ENCODE measurements at places on chromosomes 7 and 10.

- no peak for DNase-seq
Measured at GRCh38 chr7:77935652-77936348, 137.2 kb downstream of the PHTF2 start.

DNA sequence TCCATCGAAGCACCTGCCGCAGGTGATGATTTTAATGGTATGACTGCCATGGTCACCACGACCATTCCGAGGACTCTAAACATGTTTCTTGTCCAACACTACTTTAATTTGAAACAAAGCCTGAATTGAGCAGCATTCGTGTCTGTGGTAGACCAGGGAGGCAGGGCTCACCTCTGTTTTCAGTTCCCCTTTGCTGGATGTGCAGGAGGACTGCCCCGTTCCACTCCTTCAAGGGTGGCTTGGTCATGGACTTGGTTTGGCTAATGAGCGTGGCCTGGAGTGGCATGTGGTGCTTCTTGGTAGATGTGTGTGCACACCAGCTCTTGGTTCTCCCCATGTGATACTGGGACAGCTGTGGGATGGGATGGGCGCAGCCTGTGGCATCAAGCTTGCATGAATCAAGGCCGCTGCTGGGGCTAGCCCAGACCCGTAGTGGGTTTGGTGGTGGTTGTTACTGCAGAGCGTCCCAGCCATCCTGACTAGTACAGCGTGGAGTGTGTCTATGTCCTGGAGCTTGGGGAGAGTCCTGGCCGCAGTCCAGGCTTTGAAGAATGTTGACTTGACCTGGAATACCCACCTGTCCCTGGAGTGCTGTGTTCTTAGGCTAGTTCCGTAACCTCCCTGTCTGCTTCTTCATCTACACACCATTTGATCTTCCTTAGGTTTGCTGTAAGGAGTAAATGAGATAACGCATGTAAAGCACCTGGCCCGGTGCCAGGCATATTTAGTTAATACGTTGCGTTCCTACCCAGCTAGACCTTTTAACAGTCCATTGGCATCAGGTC lies 34.8 kb downstream of the MGMT start:
- peak; percentile 52 for DNase-seq

DNA sequence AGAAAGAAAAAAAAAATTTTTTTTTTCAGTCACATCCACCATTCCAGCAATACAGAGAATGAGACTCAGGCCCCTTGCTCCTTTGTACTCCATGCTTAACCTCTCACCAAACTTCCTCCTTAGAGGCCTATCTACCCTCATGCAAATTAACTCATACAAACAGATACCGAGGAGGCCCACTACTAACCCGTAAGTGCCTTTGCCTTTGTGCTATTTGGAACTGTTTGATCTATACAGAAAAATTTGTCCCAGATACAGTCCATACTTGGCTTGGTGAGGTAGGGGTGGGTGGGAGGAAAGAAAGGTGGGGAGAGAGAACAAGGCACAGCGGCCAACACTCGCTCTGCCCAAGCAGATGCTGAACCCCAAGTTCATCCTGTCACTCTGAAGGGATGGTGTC lies 87.8 kb upstream of the DUSP5 start:
- DNase-seq, result peak; percentile 57

DNA sequence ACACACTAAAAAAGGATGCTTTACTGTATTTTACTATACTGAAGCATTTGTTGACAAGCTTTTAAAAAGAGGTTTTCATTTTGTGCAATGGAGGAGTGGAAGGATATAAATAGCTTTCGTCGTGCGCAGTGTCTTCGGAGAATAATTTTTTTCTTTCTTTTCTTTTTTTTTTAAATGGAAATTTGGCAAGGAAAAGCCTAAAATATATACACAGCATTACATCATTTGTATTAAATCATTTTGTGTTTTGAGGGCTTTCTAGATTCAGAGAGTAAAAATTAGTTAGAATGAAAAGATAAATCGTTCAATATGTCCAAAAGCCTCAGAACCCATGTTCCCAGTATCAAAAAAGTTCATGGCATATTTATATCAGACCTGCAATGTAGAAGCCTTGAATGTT lies 150.2 kb upstream of the FERD3L start:
- DNase-seq, result no peak

- no peak for DNase-seq
Measured at GRCh38 chr7:73742753-73743641, 4.4 kb upstream of the ABHD11 start.

GRCh38 chr7:115965796-115966475 lies 64.6 kb downstream of the TFEC start:
- DNase-seq, result no peak

All from germinal center (tissue), 1 donor.